ENCODE measurements at places on chromosomes 12 and 14. TPM values are rescaled to one million over a fixed set of nuclear protein-coding genes. Genes with fewer than 3 reads are reported as not detected.

DNA sequence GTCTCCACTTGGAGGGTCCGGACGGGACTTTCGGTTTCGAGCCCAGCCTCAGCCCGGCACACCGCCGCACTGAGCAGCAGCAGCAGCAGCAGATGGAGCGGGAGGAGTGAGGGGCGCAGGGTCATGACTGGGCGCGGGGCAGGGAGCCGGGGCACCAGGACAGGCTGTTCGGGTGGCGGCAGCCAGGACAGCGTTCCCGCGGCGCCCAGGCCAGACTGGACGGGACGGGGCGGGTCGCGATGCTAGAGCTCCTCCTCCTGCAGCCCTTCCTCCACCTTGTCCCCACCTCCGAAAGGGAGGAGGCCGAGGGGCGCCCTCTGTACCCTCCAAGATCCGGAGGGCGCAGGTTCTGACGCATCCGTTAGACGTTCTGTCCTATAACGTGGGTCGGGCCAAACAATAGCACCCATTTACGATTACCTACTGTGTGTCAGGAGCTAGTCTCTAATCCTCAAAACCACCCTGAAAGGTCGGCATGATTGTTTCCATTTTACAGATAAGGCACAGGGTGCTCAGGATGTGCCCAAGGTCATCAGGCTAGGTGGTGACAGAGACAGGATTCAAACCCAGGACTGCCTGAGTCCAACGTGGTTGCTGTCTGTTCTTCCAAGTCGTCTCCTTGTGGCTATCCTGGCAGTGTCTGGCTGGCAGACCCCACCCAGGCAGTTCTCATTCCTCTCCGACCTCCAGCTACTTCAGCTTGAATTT is at the start of gene FKBP11:
FKBP11 (minus strand) TSS at position 189 of the 708 bp plus-strand sequence; CDS start at position 125, 64 bp downstream.
- peaks cover 13% of the 10 kb centered on the region for H3K36me3 ChIP-seq
- peak within 1 kb of the TSS; percentile 98 for H3K27ac ChIP-seq
- H3K27me3 ChIP-seq: no peaks in the 10 kb centered on the region
- peak within 1 kb of the TSS; percentile 99 for H3K4me3 ChIP-seq
- peaks cover 13% of the 10 kb centered on the region for H3K4me1 ChIP-seq

DNA sequence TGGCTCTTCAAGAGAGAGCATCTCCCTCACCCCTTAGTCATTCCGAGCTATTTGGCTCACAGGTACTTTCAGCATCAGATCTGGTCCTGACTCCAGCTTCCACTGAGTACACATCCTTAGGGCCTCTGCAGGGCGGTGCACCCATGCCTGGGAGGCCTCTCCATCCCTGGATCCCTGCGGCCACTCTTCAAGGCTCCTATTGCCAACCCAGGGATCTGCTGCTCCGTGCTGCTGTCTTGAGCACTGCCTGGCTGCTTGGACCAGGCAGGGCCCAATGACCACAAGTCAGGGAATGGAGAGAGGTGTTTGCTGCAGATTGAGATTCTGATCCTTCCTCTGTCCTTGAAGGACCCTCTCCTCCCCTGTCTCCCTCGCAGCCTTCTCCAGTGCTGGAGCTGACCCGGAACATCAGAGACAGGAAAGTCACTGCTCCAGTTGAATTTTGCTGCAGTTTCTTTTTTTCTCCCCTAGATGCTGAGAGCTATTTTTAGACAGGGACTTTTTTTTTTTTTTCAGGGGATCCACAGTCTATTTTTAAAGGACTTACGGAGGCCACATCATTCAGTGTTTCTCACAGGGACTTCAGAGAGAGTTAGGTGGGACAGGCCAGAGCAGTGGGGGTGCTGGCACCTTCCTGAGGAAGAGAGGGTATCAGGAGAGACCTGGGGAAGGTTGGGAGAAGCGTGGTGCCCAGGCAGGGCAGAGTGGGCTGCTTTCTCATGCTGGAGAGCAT is 50.1 kb upstream of the KCNA1 start:
- H3K4me3 ChIP-seq: no peak overlapping the region
- no peak for DNase-seq
- no peak overlapping the region for H3K27ac ChIP-seq
- H3K36me3 ChIP-seq: no peaks in the 10 kb centered on the region

MRPL52 gene
- polyA plus RNA-seq: 190 TPM

KRT78 gene
- polyA plus RNA-seq: not detected

CCDC38 gene
- polyA plus RNA-seq: not detected

- H3K4me1 ChIP-seq: peaks cover 11% of the 10 kb centered on the region
- H3K27ac ChIP-seq: peak within 1 kb of the TSS; percentile 92
- DNase-seq: peak; percentile 39
Observed at GRCh38 chr12:56521590-56522371, at the start of gene RBMS2. Gene RBMS2 (plus strand): TSS chr12:56521820. CDS start chr12:56522024, 204 bp downstream.

DNA sequence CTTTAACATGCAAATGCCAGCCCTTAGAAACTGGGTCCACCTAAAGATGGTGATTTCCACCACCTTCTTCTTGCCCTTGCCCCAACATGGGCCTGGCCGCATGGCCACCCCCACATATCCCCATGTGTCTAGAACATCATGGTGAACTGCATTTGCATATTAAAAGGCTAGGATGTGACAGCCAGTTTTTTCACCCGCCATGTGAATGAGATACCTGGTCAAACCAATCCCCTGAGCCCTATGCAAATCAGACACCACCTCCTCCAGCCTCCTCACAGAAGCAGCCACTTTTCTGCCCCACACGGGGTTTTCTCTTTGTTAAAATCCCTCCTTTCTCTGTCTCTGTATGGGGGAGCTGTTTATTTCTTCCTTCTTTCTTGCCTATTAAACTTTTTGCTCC is 1322.5 kb downstream of the FSCB start:
- no peak overlapping the region for H3K27ac ChIP-seq
- no peak for DNase-seq
- no peaks in the 10 kb centered on the region for H3K4me1 ChIP-seq
- no peaks in the 10 kb centered on the region for H3K27me3 ChIP-seq
